ENCODE measurements at places on chromosomes 13 and 19.

DNA sequence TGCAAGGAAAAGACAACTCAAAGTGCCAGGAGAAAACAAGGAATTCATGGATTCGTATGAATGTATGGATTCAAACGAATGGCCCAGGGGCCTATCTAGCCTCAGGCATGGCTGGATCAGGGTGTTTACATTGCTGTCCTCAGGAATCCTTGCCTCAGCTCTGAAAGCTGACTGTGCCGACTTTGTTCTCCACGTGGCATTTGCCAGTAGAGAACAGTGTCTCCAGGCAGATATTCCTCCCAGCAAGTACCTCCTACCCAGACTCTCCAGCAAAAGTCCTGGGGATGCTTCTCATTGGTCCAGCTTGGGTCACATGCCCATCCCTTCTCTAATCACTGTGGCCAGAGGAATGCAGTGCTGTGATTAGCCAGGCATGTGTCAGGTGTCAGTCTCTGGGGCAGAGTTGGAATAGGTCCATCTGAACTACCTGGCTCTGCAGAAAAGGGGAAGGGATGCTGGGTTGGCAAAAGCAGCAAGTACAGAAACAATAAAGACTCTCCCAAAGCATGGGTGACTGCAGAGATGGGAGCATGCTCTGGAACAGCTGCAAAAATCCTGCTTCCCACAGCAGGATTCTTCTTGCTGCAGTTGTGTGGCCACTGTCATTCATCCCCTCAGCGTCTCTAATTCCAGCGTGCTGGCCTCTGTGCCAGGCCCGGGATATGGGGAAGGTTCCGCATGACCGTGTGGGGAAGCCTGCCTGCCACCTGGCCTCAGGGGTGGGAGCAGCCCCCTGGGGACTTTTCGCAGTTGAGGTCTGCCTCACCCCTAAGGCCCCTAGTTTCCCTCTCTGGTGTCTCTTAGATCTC, 30.0 kb downstream of the CCNE1 start:
- peaks cover 21% of the 10 kb centered on the region for H3K4me1 ChIP-seq
- peaks cover 7% of the 10 kb centered on the region for H3K36me3 ChIP-seq
- no peak for DNase-seq
- H3K27ac ChIP-seq: no peak overlapping the region
- peaks cover 30% of the 10 kb centered on the region for H3K27me3 ChIP-seq
- no peak overlapping the region for H3K4me3 ChIP-seq

DNA sequence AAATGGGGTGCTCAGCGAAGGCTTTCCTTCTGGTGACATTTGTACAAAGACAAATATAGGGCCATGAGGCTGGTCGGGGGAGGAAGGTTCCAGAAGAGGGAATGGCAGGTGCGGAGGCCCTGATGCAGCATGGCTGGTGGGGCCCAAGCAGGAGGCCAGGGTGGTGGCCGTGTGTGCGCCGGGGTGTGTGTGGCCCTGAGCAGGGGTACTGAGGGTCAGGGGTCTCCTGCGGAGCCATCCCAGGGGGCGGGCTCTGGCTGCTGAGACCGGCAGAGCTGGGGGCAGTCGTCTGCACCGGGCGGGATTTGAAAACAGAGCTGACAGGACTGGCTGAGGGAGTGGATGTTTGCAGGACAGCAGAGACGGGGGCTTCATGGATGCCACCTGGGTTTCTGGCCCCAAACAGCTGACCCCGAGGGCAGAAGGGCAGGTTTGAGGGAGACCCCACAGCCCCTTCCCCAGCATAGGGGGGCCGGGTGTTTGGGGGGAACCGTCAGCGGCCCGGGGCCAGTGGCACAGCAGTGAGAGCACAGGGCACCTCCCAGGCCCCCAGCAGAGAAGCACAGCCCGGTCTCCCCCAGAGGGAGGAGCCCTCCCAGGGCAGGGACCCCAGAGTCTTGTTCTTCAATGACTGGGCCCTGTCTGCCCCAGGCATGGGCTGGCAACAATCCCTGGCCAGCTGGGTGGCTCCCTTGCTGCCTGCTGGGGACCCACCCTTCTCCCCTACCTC, 11.4 kb downstream of the PIAS4 start:
- H3K36me3 ChIP-seq: peaks cover 21% of the 10 kb centered on the region
- no peak for DNase-seq
- peak overlapping the region; percentile 41 for H3K27ac ChIP-seq
- no peak overlapping the region for H3K4me3 ChIP-seq
- H3K4me1 ChIP-seq: peaks cover 28% of the 10 kb centered on the region

- peaks cover 71% of the 10 kb centered on the region for H3K27me3 ChIP-seq
- H3K4me3 ChIP-seq: peak overlapping the region; percentile 68
- no peak overlapping the region for H3K27ac ChIP-seq
- H3K36me3 ChIP-seq: peaks cover 42% of the 10 kb centered on the region
Measured at GRCh38 chr13:50130123-50130946, 115.1 kb downstream of the KCNRG start.

GRCh38 chr19:2168619-2169424, 5.1 kb downstream of the DOT1L start:
- peaks cover 39% of the 10 kb centered on the region for H3K4me1 ChIP-seq
- H3K27ac ChIP-seq: peak overlapping the region; percentile 62
- H3K36me3 ChIP-seq: peaks cover 8% of the 10 kb centered on the region
- DNase-seq: peak; percentile 29

DNA sequence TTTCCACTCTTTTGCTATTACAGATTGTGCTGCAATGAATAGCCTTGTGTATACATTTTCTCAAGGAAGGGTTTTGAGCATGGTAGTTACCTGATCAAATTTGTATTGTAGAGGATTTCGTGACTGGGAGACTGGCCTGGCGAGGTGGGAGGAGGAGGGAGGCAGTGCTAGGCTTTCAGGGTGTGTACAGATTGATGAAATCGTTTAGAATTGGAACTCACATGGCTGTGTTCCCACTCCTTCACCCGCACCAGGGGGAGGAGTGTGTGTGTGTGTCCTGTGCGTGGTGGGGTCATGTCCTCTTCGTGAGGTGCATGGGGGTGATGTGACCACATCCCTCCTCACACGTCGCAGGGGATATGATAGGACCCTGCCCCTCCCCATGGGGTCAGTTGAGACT, 8.3 kb downstream of the PGLYRP1 start:
- peaks cover 8% of the 10 kb centered on the region for H3K27me3 ChIP-seq
- H3K36me3 ChIP-seq: peaks cover 6% of the 10 kb centered on the region
- H3K4me3 ChIP-seq: peak overlapping the region; percentile 70
- H3K4me1 ChIP-seq: peaks cover 27% of the 10 kb centered on the region

GRCh38 chr19:55690109-55690768, 15.2 kb downstream of the EPN1 start:
- H3K27me3 ChIP-seq: no peaks in the 10 kb centered on the region
- no peak overlapping the region for H3K27ac ChIP-seq
- peaks cover 11% of the 10 kb centered on the region for H3K4me1 ChIP-seq
- H3K36me3 ChIP-seq: peaks cover 23% of the 10 kb centered on the region
- no peak overlapping the region for H3K4me3 ChIP-seq

DNA sequence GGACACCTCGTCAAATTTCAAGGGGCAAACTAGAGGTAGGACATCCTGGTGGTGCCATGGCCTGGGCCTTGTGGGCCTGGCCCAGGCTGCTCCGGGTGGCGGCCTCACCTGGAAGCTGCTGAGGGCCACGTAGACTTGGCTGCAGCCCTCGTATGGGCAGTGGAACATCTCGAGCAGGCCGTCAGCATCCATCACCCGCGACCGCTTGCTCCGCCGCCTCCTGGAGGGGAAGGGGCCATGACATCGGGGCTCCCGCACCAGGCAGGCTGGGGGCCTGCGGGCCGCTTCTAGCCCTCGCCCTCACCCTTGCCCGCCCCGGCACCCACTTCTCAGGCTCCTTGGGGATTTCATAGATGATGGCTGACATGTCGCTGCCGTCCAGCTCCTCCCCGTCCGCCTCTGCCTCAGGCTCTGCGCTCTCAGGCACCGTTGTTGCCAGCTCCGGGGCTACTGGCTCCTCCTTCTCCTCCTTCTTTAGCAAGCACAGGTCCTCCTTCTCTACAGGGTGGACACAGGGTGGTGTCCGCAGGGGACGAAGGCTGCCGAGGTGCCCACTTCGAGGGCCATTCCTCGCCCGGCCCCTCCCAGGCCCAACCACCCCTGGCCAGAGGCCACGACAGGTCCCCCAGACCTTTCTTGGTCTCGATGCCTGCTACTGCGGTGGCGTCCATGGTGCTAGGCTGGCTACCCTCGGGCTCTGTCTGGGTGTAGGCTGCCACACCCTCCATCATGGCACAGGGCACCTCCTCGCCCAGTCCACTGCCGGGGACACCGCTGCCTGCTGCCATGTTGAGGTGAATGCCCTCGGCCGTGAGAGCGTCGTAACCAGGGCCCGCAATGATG, 6.0 kb upstream of the ELAVL3 start:
- H3K27ac ChIP-seq: no peak overlapping the region
- peaks cover 10% of the 10 kb centered on the region for H3K27me3 ChIP-seq
- DNase-seq: no peak
- H3K4me3 ChIP-seq: no peak overlapping the region
- H3K36me3 ChIP-seq: peaks cover 13% of the 10 kb centered on the region
- H3K4me1 ChIP-seq: peaks cover 13% of the 10 kb centered on the region

- H3K27ac ChIP-seq: peak overlapping the region; percentile 98
- H3K27me3 ChIP-seq: no peaks in the 10 kb centered on the region
- H3K36me3 ChIP-seq: peaks cover 32% of the 10 kb centered on the region
- H3K4me3 ChIP-seq: peak overlapping the region; percentile 96
Measured at GRCh38 chr13:30466358-30466714, 600 bp upstream of the HMGB1 start.

Measured in central memory CD8-positive, alpha-beta T cell (primary cell).